ENCODE measurements at places on chromosomes 12 and 14.

GRCh38 chr12:66195242-66195641 lies 6.2 kb downstream of the IRAK3 start:
- no peak for DNase-seq

DNA sequence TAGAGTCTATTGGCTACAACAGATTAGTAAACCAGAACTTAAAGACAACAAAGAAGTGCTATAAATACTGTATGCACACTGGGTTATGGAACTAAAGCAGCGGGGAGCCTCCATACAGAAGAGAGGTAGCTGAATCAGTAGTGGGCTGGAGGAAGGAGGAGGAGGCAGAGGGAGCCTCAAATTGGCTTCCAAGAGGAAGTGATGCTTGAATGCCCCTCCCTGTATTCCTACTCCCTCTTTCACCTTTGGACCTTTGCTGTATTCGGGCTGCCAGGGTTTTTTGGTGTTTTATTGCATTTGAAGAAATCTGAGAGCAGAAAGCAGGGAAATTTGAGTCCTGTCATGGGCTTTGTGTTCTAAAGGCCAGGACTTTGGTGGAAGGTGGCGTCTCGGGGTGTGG lies 104.0 kb upstream of the PTPRB start:
- DNase-seq: no peak

DNA sequence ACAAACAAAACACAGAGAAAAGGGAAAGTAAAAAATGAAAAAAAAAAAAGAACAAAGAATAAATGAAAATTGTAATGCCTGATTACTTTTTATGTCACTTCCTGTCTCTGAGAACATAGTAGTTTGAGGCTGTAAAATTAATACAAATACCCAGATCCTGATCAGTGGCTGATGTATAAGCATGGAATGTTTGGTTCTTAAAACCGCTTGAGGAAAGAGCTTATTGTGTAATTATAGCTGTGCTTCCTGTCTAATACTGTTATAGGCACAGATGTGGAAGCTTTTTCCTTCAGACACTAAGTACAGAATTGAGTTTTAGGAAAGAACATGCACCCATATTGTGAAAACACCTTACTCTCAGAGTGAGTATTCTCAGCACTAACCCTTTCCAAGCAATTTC lies 86.9 kb downstream of the AVPR1A start:
- no peak for DNase-seq

DNA sequence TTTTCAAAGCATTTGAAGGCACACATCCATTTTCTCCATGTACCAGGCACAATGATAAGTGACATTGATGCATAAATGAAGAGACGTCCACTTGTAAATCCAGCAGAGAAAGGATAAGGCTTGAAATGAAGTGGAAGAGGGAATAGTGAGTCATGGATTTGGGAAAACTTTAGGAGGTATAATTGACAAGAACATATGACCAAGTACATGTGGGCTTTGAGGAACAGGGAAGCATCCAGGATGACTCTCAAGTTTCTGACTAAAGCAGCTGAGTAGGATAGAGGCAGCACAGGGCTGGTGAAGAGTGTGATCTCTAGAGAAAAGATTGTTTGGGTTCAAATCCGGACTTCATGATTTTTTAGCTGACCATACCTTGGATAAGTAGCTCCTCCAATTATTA lies 43.6 kb upstream of the SYT1 start:
- no peak for DNase-seq

GRCh38 chr14:51993285-51993920 lies 4.1 kb downstream of the RTRAF start:
- DNase-seq: no peak

- DNase-seq: no peak
Observed at GRCh38 chr12:14373217-14373616, 7.7 kb downstream of the ATF7IP start.

- DNase-seq: no peak
Observed at GRCh38 chr14:94054401-94054800, 26.6 kb downstream of the DDX24 start.

- no peak for DNase-seq
Observed at GRCh38 chr14:96280104-96280503, 24.1 kb downstream of the BDKRB1 start.

- DNase-seq: no peak
Observed at GRCh38 chr14:42316693-42317092, 710.0 kb downstream of the LRFN5 start.

- no peak for DNase-seq
Observed at GRCh38 chr14:22648506-22648905, 4.4 kb upstream of the OR6J1 start.

DNA sequence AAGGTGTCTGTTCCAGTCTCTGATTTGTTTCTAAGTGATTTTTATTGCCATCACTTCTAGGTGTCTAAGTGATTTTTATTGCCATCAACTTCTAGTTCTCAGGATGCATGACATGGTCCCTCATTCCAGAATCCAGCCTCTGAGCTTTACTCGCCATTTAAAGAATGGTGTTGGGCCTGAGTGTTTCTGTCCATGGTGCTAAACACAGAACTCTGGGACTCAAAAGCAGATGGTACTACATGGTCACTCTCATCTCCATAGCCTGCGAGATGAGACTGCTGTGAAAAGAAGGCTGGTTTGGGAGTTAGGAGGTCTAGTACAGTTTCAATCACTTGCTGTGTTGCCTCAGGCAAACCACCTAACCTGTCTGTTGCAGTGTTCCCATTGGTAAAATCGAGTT lies 276.6 kb downstream of the NRXN3 start:
- DNase-seq: no peak

Data from activated gamma-delta T cell treated with anti-CD3 and anti-CD28 coated beads, Interleukin-2, amount 50 U/mL, for 16 hours (primary cell).